ENCODE measurements at places on chromosomes 11 and 22.

- no peak for DNase-seq
These were observed 68.3 kb upstream of the CRYBB3 start for GRCh38 chr22:25131198-25131887.

DNA sequence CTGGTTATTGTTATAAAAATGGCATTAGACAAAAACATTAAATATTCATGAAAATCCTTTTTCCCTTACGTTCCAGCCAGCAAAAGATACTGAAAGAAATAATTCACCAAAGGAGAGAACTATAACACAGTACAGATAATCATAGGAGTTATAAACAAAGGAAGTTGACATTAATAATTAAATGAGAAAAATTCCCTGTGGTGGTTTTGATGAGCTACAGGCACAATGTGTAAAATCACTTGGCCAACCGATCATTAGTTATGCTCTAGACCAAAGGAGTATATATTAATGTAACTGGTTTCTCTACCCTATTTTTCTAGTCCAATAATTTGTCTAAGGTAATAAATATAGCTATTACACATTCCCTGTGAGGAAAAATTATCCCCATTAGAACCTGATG is 534.7 kb downstream of the CNTN5 start:
- DNase-seq: no peak

- no peak for DNase-seq
These were observed 377.1 kb upstream of the B3GAT1 start for GRCh38 chr11:134789104-134789503.

GRCh38 chr11:1116666-1117390 is 40.9 kb upstream of the MUC5AC start:
- no peak for DNase-seq

DNA sequence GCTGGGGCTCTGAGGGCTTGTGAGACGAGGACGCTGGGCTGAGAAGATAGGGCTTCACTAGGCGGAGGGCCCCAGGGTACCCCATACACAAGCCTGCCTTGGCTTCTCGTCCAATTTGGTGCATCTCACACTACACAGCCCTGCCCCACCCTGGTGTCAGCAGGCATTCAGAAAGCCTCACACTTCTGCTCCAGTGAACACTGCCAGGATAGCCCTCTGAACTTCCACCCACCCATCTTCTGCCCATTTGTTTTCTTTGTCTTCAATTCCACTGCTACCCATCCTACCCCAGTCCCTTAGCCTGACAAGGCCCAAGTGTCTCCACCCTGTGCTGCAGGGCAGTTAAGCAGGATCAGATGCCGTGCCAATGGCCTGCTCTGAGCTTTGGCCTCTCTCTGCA is 1.9 kb upstream of the BUD13 start:
- DNase-seq: no peak

DNA sequence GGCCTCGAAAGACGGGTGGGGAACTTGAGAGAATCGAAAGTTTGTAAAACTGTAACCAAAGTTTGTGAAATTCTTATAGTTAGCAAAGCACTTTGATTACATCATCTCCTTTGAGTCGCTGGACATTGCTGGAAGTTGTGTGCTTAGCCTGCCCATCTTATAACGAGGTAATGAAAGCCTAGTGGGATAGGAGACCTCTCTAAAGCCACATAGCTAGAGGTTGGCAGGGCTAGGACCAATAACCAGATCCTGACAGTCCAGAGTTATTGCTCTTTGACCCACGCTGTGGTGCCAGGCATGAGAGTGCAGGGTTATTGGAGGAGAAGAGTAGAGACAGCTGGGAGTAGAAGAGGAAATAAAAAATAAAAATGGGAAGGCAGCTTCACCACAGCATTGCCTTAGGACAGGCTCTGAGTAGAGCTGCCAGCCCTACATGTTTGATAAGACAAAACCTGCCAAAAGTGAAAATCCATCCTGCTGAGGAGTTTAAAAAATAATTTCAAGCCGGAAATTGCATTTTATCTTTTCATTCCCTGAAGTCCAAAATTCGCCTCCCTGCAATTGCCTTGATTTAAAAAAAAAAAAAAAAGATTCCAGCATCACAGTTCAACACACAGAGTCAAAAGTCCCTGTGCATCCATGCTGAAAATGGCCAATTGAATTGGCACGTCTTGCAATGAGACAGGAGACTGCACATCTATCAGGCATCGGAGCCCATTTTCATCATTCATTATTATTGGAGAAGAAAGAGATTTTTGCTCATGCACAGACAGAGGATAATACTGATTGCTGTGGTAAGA is 225.5 kb upstream of the POU2AF2 start:
- no peak for DNase-seq

GRCh38 chr11:61023086-61023965 is 51.8 kb downstream of the CD6 start:
- DNase-seq: no peak

DNA sequence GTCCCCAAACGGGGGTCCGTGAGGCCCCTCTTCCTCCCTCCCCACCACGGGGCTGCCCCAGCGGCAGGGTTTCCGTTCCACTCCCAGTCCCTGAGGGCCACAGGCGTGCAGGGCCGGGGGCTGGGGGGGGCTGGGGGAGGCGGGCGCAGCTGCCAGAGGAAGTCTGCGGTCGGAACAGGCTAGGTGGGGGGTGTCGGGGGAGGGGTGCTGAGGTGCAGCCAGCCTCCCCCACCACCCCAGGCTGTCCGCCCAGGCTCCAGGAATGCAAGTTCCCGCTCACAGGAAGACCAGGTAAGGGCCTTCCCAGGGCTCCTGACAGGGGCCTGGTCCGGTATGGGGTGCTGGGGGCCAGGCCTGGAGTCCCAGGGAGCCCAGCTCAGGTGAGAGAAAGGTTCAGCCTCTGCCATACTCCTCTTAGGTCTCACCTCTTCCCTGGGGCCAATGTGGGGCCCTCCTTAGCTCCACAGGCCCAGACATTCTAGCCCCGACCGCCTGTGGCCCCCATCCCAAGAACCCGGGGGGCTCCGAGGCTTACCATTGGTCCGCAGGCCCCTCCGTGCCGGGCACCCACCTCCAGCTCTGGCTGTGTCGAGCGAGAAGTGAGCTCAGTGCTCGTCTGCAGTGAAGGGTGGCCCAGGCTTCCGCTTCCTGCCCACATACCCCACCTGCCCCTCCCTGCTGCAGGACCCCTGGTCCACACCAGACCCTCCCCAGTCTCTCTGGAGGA is at the start of gene PTPRCAP:
Gene PTPRCAP, minus strand, starts transcription at position 601 of the 727 bp plus-strand sequence. Its CDS starts 63 bp downstream, at position 538.
- no peak for DNase-seq

DNA sequence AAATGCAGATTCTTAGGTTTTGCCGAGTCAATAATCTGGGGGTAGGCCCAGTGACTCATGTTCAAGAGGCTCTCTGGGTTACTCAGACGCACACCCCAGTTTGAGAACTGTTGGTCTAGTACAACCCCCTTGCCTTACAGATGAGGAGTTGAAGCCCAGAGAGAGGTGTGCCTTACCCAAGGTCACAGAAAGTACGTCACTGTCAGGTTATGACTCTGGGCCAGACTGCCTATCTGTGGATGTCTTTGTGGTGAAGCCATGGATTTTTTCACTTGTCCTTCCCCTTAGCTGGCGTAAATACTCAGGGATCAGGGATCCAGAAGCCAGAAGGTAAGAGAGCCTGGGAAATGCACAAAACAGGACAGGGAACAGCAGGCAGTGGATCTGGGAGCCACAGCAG is 25.2 kb upstream of the NECTIN1 start:
- no peak for DNase-seq

DNA sequence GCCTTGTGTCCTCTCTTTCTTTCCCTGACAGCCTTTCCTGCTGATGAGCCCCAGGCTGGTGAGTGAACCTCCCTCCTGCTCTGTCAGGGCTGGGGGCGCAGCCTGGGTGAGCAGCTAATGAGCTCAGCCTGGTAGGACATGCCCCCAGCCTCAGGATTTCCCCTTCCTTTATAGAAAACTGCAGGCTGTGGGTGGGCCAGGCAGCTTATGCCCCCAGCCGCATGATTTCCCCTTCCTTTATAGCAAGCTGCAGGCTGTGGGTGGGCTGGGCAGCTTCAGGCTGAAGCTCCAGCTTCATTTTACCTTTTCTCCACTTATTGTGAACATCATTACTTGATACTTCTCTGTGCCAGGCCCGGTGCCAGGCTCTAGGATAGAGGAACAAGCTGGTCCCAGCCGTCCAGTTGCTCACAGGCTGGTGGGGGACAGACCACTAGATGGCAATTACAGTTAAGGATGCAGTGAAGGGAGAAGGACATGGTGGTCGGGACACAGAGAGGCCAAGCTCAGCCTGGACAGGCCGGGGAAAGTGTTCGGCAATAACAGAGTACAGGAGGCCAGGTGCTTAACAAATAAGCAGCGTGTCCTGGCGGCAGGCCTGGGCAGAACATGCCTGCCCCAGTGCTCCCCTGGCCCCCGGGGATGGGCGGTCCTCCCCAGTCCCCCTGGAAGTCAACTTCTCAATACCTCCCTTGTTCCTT is 5.3 kb downstream of the LGALS12 start:
- no peak for DNase-seq

- DNase-seq: no peak
These were observed 78.7 kb upstream of the DRD2 start for GRCh38 chr11:113553915-113554314.

DNA sequence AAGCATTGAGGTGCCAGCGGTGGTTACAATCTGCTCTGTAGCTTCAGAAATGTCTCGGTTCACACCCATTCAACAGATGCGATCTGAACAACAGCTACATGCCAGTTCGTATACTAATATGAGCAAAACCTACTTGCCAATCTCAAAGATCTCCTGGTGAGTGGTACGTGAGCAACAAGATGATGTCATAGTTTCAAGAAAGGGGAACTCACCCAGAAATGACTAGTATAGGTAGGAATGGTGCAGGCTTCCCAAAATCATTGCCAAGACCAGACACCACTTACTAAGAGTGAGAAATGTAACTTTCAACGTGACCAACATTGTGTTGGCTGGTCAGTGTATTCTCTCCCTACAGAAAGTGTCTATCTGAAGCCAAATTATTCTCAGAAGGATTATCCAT is 31.1 kb downstream of the OR6Q1 start:
- no peak for DNase-seq

GRCh38 chr11:115920092-115920461 is 415.9 kb upstream of the CADM1 start:
- peak; percentile 61 for DNase-seq

GRCh38 chr11:7490054-7490453 is 4.7 kb downstream of the OLFML1 start:
- peak; percentile 14 for DNase-seq

DNA sequence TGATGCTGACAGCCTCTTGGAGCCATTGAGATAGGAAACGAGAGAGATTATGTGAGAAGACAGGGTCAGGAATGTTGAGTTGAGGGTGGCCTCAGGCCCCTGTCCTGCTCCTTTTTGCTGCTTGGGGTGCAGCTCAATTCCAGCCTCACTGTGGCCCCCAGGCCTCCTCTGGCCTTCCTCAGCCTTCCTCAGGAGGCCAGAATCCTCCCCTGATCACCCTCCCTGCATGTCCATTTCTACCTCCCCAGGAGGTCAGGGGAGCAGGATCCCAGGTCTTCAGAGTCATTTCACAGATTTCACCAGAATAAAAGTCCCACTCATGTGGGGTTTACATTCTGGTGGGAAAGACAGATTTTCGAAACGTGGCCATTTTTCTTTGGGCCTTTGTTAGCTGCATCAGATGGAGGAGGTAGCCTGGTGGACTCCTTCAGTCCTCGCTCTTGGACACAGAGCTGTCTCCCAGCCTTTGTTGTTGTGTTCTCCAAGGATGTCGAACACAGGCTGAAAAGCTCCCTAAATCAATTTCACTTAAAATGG is 2.2 kb upstream of the KCNQ1OT1 start:
- DNase-seq: no peak

GRCh38 chr11:3109921-3110706 is 52.9 kb upstream of the CARS1 start:
- DNase-seq: peak; percentile 66

DNA sequence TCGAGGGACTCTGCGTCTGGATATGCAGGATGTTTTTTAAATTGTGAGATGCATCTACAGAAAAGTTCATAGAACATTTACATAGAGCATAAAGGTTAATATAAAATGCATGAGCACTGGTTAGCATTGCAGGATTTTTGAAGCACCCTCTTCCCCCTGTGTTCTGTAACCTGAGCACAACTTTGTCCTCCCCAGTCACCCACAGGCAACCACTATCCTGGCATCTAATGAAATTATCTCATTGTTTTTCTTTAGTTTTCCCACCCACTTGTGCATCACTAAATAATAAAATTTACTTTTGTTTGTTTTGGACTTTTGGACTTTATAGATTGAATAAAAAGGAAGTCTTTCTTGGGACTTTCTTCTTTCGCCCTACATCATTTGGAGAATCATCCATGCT is 10.0 kb upstream of the NNMT start:
- DNase-seq: no peak

DNA sequence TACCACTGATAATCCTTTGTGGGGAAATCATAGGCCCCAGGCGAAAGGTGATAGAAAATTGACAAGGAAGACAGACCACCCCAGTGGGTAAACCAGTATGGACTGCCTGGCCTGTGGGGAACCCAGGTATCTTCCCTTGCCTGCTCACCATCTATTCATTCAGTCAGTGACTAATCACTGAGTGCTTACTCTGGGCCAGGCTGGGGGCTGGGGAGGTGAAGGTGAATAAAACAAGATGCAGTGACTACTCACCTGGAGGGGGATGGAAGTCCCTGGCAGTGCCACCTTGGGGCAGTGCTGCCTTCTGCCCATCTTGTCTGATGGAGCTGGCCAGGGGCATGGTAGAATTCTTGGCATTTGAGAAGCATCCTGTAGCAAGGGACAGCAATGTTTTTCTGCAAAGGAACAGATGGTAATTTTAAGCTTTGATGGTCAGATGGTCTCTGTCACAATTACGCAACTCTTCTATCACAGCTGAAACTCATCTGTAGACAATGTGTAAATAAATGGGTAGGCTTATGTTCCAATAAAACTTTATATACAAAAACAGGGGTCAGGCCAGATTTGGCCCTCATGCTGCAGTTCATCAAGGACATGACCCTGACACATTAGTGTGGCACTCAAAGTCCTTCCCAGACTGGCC is 4.6 kb downstream of the ISX start:
- no peak for DNase-seq

- no peak for DNase-seq
These were observed 71.3 kb downstream of the ETS1 start for GRCh38 chr11:128515826-128516778.

DNA sequence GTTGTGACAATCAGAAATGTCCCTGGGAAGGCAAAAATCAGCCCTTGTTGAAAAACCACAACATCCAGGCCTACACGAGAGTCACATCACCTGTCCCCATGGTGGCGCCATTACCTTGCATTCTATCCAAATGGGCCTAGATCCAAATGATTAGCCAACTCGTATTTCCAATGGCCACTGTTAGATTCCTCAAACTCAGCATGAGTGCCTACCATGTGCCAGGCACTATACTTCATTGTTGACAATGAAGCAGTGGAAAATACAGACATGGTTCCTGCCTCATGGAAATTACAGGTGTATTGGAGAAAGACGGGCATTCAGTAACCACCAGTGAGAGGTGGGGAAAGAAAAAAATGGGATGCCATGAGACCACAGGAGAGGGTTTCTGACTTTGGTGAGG is 29.8 kb upstream of the CREB3L1 start:
- peak; percentile 85 for DNase-seq

- no peak for DNase-seq
These were observed 3.6 kb downstream of the PIK3IP1 start for GRCh38 chr22:31288496-31289240.

GRCh38 chr11:125950178-125950490 is 4.3 kb downstream of the VSIG10L2 start:
- no peak for DNase-seq

Measured in SW480 (cell line).